ENCODE measurements at places on chromosomes 7 and 10.

- no peak for DNase-seq
These were observed 256.3 kb upstream of the KLF14 start for GRCh38 chr7:130990178-130990832.

GRCh38 chr10:33772370-33773252 is 438.1 kb upstream of the NRP1 start:
- DNase-seq, result no peak

DNA sequence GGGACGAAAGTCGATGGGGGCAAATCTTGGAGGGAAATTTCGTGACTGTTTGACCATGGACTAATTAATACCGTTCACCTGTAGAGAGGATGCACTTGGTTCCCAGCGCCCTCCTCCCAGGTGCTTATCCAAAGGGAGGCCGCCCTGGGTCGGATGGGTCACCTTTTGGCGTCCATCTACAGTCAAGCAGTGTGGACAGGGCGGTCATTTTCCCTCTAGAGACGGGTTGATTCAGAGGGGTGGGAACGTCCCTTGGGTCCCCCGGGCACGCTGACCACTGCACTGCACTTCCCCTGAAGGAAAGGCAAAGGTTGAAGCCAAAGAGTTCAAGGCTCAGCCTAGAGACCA is 2.0 kb downstream of the PRR15 start:
- no peak for DNase-seq

DNA sequence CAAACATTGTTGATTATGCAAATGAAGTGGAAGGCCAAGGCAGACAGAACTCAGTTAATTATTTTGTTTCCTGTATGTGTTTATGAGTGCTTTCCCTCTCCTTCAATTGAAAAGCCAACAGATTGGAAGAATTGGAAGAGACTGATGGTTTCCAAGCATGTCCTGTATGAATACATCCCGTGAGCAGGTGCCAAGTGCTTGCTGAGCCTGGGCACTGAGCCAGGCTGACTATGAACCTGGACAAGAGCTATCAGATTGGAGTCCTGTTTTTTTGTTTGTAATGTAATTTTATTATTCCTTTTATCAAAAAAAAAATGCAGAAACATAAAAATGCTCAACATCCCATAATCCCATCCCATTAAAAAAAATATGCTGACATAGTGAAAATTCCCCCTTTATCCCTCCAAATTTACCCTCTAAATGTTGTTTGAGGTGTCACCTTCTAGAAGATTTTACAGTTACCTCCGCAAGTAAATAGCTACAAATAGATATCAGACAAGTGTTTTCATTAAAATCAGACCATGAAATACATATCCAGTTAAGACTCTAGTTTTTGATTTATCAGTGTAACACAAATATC is 449.5 kb downstream of the GRID1 start:
- no peak for DNase-seq

- no peak for DNase-seq
These were observed 125.7 kb upstream of the LANCL2 start for GRCh38 chr7:55239406-55239805.

GRCh38 chr7:36045326-36045725 is 107.7 kb upstream of the EEPD1 start:
- no peak for DNase-seq

DNA sequence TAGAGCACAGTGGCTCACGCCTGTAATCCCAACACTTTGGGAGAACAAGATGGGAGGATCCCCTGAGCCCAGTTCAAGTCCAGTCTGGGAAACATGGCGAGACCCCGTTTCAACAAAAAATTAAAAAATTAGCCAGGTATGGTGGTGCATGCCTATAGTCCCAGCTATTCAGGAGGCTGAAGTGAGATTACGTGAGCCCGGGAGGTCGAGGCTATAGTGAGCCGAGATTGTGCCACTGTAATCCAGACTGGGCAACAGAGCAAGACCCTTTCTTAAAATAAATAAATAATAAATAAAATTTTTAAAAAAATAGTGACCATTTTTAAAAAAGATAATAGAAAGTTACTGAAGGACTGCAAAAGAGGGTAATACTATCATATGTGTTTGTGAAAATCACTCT is 28.8 kb downstream of the MTPAP start:
- no peak for DNase-seq

GRCh38 chr7:148238761-148239325 is 351.7 kb upstream of the C7orf33 start:
- DNase-seq, result no peak

DNA sequence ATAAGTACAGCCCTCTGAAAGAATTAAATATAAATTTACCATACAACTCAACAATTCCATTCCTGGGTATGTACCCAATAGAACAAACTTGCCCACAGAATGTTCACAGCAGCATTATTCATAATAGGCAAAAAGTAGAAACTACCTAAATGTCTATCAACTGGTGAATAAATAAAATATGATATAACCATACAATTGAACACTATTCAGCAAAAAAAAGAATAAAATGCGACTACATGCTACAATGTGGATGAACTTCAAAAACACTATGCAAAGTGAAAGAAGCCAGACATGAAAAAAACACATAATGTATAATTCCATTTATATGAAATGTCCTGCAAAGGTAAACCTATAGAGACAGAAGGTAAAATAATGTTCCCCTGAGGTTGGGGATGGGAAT is 2.0 kb upstream of the CPN1 start:
- no peak for DNase-seq

DNA sequence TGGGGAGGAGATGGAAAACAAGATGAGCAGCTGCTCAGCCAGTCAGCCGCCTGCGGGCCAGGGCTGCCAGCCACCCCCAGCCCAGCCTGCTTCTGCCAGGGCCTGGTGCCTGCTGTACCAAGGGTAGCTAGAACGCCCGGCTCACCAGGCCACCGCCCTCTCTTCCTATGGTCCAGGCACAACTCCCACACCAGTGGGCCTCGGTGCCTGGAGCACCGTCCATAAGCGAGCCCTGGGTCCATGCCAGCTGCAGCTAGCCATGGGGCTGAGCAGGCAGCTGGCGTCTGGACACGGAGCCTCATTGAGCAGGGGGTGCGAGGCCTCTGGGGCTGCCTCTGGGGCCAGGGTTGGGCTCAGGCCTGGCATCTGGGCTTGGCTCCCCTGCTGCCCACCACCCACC is 8.5 kb upstream of the RABGEF1 start:
- DNase-seq, result no peak

DNA sequence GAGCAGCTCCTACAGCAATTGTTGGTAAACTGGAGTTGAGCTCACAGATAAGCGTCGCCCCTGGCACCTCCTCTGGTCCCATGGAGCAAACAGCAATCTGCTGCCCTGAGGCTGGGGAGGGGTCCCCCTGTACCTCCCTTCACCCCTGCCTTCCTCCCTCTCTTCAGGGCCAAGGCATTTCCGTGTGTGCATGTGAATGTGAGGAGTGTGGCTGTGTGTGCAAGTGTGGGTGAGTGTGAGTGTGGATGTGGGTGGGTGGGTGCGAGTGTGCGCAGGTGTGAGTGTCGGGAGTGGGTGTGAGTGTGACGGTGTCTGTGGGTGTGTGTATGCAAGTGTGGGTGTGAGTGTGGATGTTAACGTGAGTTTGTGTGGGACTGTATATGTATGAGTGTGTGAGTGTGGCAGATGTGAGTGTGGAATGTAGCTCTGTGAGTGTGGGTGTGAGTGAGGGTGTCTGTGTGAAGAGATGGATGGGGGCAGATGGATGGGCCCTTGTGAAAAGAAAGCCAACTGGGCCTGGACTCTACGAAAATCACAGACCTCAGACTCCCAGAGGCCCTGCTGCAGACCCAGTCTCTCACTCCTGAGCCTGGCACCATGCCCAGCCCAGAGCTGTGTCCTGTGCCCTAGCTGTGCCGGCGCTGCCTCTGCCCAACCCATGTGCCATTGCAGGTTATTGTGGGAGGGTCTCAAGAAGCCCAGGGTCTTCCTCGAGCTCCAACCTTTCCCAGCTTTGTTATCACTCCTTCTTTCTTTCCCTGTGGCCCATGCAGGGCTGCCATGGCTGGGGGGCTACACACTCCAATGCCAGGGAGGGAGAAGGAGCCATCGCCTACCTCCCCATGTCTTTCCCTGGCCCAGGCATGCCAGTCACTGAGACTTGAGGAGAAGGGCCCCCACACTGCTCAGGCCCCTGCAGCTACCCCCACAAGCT is 73.9 kb downstream of the GRID1 start:
- DNase-seq, result no peak

- no peak for DNase-seq
These were observed 17.3 kb downstream of the GRM3 start for GRCh38 chr7:86660950-86661462.

DNA sequence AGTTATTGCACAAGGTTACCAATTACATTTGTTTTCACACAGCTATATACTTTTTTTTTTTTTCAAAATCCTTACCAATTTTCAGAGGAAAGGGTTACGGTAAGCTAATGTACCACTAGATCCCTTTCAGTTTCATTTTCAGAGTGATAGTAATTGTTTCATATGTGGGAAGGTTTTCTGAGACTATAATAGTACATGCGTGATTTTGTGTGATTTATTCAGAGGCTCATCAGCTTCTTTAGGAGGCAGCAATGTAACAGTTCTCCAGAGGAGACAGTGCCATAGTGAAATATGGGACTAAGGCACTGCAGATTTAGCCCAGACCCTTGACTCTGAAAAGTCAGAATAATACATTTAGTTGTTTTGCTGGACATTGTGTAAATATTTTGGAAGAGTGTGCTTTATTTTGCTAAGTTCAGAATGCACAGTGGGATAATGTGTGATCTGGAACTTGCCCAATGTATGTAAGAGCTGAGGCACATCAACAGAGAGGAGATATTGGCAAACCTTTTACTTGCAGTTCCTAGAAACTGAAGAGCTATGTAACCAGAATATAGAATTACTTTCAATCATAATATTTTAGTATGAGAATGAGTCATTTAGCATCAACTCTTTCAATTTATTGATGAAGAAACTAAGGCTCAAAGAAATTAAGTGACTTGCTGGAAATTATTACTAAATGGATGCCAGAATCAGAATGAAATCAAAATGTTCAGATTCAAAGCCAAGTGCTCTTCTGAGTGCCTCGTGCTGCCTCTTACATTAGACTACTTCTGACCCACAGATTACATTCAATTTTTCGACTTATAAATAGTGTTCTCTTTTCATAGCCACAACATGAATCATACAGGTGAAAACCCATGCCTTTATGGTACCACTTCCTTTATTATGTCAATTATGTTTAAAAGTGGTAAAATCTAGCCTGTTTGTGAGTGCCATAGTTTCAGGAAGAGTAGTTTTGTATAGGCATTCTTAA is 207.7 kb upstream of the TEX47 start:
- no peak for DNase-seq

GRCh38 chr7:36863901-36864701 is 139.8 kb upstream of the AOAH start:
- DNase-seq, result no peak

DNA sequence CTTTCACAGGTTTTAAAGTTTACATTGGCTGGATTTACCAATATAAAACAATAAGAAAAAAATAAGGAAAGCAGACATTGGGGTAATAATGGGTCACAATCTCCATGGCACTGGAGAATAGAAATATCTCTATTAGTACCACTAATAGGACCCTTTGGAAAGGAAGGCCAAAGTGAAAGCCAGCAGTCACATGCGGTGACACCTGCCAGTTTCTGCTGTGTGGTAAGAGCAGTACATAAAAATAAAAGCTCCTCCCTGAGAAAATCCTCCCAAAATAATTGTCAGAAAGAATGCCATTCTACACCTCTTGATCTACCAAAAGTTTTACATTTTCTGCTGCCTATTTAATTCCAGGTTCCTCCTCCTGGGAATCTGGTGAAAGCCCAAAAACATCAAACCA is 30.4 kb upstream of the SLC13A1 start:
- DNase-seq, result no peak

GRCh38 chr10:86376403-86376802 is 9.8 kb upstream of the GRID1 start:
- no peak for DNase-seq

GRCh38 chr10:129719415-129719739 is 244.7 kb downstream of the EBF3 start:
- no peak for DNase-seq

- no peak for DNase-seq
These were observed 10.0 kb upstream of the DNMBP start for GRCh38 chr10:100019787-100020141.

GRCh38 chr7:24757353-24758275 is at the start of gene GSDME:
GSDME (minus strand) TSS chr7:24757464; CDS start chr7:24749774, 7,690 bp downstream.
- DNase-seq, result peak; percentile 13

GRCh38 chr10:78849115-78849514 is 219.7 kb upstream of the ZMIZ1 start:
- no peak for DNase-seq

- DNase-seq, result no peak
These were observed 181.8 kb downstream of the DGKB start for GRCh38 chr7:14720785-14721184.

- DNase-seq, result no peak
These were observed 31.2 kb downstream of the SPOCK2 start for GRCh38 chr10:72056932-72057751.

DNA sequence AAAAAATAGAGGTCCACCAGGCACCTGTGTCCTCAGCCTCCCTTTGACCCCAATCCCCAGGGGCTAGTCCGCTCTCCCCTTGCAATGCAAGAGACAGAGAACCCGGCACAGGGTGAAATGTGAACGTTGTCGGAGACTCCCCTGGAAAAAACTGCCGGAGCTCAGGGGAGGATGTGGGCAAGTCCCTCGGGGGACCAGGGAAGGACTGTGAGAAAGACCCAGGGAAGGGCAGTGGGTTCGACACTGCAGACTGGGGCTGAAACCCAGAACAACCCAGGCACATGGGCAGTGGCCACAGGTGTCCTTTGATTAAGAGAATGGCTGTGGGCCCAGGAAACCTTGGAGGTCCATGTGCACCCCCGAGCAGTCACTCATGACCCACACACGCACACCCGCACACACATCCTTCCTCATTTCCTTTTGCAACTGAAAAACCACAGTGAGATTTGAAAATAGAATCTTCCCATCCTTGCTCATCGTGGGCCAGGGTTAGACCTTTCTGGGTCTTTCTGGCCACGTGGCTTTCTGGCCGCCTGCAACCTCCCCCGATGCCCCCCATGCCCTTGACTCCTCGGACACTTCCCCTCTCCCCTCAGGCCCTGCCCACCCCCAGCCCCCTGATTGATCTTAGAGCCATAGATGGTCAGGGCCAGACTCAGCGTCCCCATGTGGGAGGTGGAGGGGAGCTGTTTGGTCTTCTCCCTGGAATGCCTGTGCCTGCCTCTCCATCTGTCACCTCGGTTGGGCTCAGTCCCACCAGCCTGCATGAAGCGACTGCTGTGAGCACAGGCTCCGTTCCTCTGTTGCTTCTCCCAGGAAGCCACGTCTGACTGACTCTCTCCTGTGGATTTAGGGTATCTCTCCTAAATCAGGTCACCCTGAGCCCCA is 7.9 kb downstream of the LAT2 start:
- no peak for DNase-seq

- no peak for DNase-seq
These were observed 10.0 kb downstream of the CAV1 start for GRCh38 chr7:116534790-116535189.

Data from stimulated activated CD8-positive, alpha-beta memory T cell treated with anti-CD3 and anti-CD28 coated beads, Interleukin-15, amount 100 ng/mL, for 24 hours (primary cell).